ENCODE measurements at places on chromosomes 13 and 19.

DNA sequence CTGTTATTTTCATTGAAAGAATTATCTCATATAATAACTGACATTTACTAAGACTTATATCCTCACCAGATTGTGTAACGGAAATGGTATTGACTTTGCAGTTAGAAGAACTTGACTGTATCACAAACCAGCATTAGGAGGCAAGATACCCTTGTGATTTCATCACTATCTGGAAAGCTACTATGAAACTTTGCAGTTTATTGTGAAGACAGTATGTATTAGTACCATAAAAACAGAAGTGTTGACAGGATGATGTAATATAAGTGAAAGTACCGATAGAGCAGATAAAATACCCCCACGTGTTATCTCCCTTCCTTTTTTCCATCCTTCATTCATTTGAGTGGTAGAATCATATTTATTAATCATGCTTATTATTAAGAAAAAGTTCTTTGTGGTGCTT is 365.7 kb upstream of the KLHL1 start:
- no peak for ATAC-seq

- no peak for ATAC-seq
These were observed 91.5 kb upstream of the MCF2L start for GRCh38 chr13:112877539-112877938.

GRCh38 chr19:16316506-16316882 is 8.1 kb upstream of the KLF2 start:
- ATAC-seq = peak; percentile 7

DNA sequence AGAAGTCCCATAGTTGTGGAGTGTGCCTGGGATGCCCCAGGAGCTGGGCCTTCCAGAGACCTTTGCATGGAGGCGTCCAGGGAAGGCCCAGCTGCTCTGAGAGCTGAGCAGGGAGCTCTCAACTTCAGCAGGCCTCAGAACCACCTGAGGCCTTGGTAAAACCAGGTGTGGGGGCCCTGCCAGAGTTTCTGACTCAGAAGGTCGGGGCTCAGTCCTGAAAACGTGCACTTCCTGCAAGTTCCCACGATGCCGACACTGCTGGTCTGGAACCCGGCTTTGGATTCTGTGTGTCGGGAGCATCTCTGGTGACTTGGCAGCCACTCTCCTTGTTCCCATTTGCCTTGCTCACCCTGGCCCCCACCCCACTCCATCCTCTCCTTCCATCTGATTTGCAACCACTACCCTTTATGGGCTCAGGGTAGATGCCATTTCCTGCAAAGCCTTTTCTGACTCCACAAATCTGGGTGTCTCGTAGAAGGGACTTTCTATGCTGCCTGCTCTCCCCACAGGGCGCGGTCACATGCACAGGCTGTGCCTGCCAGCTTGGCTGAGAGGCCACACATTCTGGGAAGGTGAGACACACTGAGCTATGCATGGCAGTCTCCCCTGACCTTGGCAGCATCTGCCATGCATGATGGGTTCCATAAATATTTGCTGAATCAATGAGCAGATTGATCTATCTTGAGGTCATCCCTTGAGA is 244.7 kb downstream of the COL4A1 start:
- peak; percentile 64 for ATAC-seq

GRCh38 chr19:41696402-41697197 is 8.5 kb upstream of the CEACAM7 start:
- no peak for ATAC-seq

DNA sequence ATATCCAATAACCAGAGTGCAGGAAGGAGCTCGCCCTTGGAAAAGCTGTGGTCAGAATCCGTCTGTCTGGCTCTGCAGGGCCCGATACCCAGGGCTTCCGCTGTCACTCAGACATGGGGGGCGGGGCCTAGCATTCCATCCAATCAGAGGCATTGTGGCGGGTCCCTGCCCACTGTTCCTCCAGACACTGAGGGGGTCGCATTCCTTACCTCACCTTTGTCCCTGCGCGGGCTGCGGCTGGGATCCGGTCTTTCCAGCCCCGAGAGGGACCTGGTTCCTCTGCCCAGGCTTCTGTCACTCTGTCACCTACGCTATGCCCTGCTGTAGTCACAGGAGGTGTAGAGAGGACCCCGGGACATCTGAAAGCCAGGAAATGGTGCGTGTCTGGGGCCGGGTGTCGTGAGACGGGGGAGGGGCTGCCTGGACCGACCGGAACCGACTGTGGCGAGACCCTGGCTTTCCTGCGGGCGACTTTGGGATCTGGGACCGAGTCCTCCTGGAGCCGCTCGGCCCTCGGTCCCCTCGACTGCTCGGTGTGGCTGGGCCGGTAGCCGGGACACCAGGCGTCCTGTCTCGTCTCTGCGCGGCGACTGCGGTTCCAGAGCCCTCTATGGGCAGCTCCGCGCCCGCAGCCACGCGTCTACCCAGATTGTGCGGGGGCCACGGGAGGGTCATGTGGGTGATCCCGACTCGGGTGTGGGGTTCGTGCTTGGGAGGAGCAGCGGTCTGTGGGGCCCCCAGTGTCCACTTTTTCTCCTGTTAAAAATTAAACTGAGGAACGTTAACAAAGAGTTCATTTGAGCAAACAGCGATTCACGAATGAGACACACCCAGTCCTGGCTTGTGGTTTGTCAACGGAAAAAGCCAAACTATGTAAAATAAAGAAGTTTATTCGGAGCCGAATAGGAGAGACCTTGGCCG is at the start of gene ZNF69:
Gene ZNF69 (plus strand): TSS at position 172 of the 921 bp plus-strand sequence. CDS start 142 bp downstream, at position 314.
- ATAC-seq = peak; percentile 96

GRCh38 chr13:84279166-84279565 is 396.9 kb upstream of the SLITRK1 start:
- ATAC-seq = peak; percentile 36

DNA sequence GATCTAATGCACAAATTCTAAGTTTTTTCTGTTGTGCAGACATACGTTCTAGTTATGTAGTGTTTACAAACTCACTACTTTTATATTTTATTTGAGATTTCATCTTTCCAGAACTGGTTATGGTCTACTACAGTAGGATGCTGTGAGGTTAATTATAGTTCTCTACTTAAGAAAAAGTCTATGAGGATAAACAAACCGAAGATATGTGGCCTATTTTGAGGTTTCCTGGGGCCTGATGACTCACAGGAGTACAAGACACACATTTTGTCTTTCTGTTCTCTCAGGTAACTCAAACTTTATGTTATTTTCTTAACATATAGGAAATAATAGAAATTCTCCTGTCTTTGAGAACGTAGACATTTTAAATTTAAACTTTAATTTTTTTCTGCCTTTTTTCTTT is 45.1 kb downstream of the PCDH20 start:
- ATAC-seq = no peak

DNA sequence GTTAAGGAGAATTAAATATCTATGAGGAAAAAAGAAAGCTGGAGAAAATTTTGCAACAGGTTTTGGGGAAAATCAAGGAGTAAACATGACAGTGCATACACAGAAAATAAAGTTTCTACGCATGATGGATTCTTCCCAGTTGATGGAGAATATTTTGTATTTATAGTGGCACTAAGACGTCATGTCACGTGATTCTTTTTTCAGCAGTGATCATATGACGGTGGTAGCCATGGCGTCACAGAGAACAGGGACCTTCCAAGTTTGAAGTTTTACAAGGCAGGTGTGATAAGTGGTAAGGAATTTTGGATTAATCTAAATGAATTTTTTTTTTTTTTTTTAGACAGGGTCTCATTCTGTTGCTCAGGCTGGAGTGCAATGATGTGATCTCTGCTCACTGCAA is 8.5 kb downstream of the MBD3L1 start:
- no peak for ATAC-seq

All from SK-N-SH treated with all-trans-retinoic acid at 6 μM for 48 hours (cell line).